ENCODE measurements at places on chromosomes 2 and 18.

DNA sequence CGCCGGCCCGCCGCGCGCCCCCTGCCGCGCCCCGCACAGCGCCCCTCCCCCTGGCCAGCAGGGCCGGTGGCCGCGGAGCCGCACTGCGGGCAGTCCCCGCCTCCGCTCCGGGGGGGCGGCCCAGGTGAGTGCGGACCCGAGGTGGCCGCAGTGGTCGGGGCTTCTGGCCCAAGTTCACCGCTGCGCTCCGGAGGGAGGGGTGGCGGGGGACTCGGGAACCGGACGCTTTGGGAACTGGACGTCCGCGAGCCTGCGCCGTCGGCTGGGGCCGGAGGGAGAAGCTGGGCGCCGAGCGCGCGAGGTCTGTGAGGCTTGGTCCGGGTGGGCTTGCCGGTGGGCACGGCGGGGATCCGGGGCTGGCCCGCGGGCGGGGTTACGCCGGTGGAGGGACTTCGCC is 591 bp upstream of the LDLRAD4 start:
- DNase-seq = no peak

- no peak for DNase-seq
These were observed 57.2 kb downstream of the ADNP2 start for GRCh38 chr18:80166240-80166639.

- DNase-seq = no peak
These were observed 7.3 kb upstream of the HTR2B start for GRCh38 chr2:231132129-231132528.

DNA sequence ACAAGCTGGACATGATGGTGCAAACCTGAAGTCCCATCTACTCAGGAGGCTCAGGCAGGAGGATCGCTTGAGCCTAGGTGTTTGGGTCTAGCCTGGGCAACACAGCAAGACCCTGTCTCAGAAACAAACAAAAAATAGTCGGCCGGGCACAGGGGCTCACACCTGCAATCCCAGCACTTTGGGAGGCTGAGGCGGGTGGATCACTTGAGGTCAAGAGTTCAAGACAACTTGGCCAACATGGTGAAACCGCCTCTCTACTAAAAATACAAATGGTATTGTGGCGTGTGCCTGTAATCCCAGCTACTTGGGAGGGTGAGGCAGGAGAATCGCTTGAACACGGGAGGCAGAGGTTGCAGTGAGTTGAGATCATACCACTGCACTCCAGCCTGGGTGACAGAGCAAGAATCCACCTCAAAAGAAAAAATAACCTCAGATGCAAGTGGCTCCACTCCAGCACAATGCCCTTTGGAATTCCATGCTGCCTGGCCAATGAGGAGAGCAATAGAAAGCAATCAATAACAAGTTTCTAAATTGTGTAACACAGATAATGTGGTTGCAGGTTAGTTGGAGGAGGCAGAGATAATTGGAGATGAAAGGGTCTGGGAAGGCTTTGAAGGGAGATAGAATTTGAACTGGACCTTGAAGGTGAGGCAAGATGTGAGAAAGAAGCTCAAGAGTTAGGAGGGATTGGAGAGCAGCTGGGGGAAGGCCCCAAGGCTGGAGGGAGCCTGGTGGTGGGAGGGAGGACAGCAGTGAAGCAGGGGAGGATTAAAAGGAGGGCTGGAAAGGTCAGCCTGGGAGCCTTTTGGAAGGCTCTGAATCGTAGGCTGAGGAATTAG is 6.0 kb downstream of the TTC31 start:
- no peak for DNase-seq

- DNase-seq = no peak
These were observed 39.5 kb upstream of the TFPI start for GRCh38 chr2:187593697-187594096.

DNA sequence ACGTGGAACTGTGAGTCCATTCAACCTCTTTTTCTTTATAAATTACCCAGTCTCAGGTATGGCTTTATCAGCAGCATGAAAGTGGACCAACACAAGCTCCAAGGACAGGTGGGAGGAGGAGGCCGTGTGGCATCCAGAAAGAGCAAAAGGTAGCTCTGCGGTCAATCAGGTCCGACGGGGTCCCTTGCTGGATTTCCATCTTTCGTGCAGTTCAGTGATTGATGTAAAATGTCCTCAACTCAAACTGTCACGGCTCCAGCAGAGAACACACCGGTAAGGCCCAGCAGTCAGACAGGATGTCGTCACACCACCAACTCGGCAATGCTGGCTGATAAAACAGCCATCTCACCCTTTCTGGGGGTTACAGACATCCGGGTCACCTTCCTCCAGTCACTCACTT is 123.3 kb downstream of the PXDN start:
- DNase-seq = no peak

DNA sequence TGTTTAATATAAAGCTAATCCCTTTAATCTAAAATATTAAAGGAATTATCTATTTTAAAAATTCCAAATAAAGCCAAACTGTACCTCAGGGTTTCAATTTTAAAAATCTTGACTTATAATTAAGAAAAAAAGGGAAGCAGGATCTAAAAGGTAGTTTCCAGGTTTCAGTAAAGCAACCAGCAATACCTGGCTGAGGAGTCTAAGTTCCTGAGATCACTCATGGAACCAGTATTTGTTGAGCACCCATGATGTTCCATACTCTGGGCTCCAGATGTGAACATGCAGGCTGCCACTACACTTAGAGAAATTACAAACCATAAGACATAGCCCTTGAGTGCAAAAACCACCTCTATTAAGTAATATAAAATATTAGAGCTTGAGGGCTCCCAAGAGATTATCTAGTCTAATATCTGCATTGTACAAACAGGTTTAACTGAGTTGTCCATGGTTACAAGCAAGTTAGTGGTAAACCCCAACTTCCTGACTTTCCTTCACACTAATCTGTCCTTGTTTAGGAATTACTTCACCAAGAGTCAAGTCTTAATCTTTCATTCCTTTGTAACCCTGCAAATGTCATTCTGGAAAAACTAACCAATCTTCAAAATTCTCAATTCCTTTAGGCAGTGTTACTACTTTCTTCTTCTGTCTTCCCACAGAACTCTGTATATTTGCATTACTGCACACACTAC is 49.2 kb downstream of the CLASP1 start:
- DNase-seq = no peak

GRCh38 chr18:22335731-22336198 is 82.0 kb downstream of the CTAGE1 start:
- DNase-seq = no peak

GRCh38 chr2:46298522-46299353 is 1.5 kb downstream of the EPAS1 start:
- DNase-seq = no peak

DNA sequence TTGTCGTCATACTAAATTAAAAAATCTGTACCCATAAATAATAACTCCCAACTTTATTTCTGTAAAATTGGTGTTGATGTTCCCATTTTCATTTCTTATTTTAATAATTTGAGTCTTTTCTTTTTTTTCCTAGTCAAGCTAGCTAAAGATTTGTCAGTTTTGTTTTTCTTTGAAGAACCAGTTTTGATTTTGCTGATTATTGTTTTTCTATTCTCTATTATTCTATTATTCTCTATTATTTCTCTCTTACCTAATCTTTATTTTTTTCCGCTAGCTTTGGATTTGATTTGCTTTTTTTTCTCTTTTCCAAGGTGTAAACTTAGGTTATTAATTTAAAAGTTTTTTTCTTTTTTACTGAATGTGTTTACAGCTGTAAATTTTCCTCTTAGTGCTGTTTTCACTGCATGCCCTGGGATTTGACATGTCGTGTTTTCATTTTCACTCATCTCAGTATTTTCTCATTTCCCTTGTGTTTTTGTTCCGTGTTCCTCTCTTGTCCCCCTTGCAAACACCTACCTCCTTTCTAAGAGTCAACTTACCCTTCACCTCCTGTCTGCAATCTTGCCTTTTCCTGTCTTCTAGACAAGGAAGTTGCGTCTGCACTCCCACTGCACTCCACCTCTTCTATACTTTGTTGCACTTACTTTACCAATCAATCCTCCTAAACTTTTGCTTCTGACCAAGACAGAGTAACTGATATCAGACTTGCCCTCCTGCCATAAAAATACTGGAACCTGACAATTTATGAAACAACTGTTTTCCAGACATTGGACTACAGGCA is 18.8 kb downstream of the PSMG2 start:
- DNase-seq = no peak

- no peak for DNase-seq
These were observed 73.6 kb downstream of the BOD1L2 start for GRCh38 chr18:57220480-57220879.

DNA sequence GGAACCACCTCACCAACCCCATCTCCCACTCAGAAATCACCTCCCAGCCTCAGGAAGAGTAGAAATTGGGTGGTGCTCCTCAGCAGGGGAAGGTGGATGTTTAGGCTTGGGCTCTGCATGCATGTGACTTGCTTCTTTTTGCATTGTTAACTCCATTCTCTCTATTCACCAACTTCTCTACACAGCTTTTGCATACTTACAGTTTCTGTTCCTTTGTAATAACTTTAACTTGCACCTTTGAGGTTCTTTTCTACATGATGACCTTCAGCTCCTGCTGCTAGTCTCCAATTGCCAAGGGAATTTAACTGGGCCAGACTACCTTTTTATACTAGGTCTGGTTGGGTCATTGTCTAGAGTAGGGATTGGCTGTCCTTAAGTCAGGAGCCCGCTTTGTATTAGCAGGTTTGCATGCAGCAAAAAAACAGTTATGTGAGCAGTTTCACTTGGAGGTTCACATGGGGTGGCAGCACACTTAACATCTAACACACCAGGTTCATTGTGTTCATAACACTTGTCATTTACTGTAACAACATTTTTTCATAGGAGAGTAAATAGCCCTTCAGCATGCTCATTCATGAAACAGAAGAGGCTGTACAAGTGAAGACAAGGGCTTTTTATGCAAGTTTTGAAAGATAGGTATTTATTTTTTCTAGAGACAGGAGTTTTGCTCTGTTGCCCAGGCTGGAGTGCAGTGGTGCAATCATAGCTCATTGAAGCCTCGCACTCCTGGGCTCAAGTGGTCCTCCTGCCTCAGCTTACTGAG is 12.0 kb downstream of the MRPL35 start:
- DNase-seq = no peak

DNA sequence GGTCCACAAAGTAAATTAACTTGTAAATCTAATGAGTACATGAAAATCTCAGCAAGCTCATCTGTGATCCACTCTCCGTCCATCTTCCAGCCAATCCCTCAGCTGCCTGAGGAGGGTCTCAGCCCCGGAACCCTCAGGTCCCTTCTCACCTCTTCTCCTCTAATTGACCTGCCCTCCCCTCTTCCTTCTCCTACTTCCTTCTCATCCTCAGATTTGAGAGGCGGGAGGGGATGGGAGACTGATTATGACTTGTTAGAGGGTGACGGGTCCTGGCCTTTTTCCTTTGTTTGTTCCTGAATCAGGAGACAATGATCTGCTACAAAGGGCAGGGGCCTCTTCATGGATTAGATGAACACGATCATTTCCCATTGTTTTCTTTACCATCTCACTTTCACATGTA is 80.1 kb downstream of the CYBRD1 start:
- DNase-seq = no peak

DNA sequence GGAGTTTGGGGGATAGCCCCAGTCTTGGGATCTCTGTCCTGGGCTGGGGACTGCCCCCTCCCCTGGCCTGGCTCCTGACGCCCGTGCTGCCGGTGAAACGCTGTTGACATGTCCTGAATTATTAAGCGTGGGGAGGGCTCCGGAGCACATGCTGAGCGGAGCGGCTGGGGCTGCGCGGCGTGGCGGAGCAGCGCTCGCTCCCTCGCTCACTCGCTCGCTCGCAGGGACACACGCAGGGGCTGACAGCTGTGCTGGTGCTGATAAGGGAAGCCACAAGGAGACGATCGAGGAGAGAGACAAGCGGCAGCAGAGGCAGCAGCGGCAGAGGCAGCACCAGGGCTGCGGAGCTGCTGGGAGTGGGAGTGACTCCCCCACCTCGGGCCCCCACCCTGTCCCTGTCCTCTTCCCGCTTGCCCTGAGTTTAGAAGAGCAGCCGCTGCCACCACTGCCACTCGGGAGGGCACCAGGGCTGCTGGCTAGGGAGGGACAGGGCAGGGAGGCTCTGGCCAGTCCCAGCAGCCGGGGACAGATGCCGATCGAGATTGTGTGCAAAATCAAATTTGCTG is at the start of gene ASIC4:
ASIC4 (plus strand) TSS at position 287 of the 566 bp plus-strand sequence; CDS start at position 530, 243 bp downstream.
- no peak for DNase-seq

DNA sequence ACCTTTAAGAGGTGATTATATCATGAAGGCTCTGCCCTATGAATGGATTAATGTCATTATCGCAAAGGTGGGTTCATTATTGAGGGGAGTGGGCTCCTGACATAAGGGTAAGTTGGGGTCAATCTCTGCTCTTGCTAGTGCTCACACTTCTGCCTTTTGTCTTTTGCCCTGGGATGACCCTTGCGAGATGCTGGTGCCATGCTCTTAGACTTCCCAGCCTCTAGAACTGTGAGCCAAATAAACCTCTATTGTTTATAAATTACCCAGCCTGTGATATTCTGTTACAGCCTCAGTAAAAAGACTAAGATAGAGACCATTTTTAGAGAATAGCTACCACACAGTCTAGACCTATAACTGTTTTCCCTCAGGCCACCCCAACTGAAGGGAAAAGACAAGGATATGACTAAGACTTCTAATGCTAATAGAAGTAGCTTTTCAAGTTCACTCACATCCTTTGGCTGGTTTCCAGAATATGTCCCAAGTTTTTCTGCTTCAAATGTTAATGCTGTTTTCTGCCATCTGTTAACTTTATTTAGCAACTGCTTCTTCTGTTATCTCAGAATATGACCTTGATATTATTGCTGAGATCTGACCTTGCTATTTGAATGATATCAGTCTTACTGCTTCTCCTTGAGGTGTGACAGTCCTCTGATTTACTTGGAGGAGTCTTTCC is 65.1 kb upstream of the STAM2 start:
- no peak for DNase-seq

DNA sequence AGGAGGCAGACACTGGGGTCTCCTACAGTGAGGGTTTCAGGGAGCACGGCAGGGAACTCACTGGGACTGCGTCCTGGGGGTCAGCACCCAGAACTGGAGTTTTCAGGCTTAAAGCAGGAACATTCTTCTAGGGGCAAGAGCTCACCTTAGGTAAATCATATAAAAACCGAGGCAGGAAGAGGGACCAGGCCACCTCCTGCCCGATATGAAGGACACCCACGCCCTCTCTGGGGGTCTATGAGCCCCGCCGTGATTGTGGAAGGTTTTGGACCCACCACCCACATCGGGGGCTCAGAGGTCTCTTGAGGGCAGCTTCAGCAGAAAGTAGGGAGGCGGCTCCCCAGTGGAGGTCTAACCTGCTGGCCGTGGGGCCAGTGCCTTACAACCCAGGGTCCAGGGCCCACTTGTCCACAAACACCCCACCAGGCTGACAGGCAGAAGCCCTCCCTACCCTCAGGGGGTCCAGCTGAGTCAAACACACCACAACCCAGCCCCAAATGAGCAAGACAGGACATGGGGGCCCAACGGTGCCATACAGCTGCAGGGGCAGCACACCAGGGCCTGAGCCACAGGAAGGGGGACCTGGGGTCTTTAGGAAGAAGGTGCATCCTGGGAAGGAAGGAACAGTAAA is 25.3 kb downstream of the CROCC2 start:
- DNase-seq = no peak
